Motor neuron (in vitro differentiated cells): ENCODE measurements at places on chromosomes 1 and 21.

GRCh38 chr1:236795757-236796667 lies 920 bp downstream of the MTR start:
- peak; percentile 1 for ATAC-seq

DNA sequence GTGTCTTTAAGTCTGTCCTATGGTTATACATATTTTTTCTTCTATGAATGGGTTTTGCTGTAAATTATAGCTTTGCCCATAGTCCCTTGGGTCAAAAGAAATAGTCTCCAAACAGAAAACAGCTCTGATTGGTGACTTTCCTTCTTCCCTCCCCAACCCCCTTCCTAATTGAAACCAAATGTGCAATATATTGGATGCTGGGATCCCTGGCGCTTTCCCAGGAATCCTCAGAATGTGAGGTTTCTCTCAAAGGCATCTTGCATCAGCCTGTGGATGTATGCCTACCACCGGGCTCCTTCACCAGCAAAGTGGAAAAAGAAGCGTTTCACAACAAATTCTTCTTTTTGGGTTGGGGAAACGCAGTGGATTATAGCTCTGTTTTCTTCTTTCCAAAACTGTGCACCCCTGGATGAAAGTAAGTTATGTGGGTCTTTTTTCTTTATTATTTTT lies at the start of gene DDR2:
TSS of gene DDR2 (plus strand) at position 248 of the 450 bp plus-strand sequence. CDS start 86,600 bp downstream, outside the sequence.
- ATAC-seq = peak; percentile 45

DNA sequence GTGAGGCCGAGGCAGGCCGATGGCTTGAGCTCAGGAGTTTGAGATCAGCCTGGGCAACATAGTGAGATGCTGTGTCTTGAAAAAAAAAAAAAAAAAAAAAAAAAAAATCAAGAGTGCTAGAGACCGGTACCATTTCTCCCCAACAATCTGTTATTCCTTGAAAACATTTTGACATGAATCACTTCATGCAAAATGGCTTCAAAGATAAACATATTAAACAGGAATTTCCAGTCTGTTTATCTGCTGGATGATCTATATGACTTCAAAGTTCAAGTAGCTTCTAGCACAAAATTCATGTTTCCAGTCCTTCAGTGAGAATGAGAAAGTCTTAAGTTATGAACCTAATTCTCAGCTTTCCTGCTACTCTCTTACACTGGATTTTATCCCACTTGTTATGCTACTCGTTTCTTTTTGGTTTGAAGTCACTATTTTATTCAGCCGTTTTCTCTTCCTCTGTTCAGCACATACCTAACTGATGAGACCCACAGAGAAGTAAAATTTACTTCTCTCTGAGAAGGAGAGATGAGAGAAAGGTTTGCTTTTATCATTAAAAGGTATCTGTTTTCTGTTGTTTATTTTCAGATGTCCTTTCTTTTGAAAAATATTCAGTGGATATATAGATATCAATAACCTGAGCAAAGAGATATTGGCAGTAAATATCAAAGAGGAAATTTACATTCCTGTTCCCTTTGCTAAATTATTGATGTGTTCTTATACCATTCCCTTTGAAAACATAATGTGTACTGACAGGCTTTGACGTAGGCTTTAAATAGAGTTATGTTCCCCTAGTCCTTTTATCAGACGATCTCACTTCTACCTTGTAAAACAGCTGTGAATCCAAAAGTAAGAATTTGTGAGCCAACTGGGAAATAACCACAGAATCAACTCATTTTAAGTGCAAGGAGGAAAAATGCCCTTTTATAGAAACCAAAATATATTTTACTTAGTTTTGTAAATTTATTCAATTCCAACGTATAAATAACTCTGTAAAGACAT lies 38.2 kb downstream of the CD46 start:
- no peak for ATAC-seq

DNA sequence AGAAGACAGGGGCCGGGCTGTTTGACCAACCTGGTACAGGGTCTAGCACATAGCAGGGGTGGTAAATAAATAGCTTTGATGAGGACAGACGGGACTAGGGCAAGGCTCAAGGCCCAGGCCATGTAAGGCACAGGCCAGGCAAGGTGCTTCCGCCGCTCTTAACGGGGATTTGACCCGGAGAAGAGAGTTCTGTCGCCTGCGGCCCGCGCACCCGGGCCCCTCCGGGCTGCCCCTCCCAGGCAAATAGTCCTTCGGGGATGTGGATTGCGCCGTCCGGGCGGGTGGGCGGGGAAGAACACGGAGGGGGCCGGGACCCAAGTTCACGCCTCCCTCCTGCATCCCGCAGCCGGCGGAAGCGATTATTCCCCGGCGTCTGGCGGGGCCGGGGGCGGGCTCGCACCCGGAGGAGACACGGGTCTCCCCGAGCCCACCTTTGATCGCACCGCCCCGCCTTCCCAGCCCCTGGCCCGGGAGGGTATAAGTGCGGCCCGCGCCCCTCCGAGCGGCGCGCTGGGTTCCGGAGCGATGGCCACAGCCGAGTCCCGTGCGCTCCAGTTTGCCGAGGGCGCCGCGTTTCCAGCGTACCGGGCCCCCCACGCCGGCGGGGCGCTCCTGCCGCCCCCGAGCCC lies at the start of gene MIXL1:
TSS of gene MIXL1 (plus strand) at position 508 of the 629 bp plus-strand sequence. CDS start at position 526, 18 bp downstream.
- ATAC-seq = peak; percentile 35

- no peak for ATAC-seq
Measured at GRCh38 chr1:156808186-156809030, 8.2 kb downstream of the SH2D2A start.

GRCh38 chr1:181759481-181759880 lies 276.2 kb downstream of the CACNA1E start:
- ATAC-seq = no peak

- ATAC-seq = no peak
Measured at GRCh38 chr1:107807405-107807804, 157.6 kb downstream of the VAV3 start.

DNA sequence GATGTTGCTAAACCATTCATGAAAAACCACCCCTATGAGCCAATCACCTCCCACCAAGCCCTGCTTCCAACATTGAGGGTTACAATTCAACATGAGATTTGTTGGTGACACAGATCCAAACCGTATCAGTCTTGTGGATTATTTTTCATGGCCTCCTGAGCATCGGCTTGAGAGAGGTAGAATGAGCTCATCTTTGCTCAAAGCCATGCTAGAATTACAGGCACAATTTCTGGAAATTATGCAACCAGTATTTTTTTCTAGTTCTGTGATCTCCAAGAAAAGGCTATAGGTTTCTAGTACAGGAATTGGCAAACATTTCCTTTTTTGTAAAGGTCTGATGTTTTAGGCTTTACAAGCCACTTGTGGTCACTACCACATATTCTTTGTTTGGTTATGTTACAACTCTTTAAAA lies 219.4 kb downstream of the DUSP10 start:
- no peak for ATAC-seq
